ENCODE measurements at places on chromosomes 11 and 22.

GRCh38 chr22:21587803-21588611 lies 20.5 kb downstream of the UBE2L3 start:
- no peak for DNase-seq

DNA sequence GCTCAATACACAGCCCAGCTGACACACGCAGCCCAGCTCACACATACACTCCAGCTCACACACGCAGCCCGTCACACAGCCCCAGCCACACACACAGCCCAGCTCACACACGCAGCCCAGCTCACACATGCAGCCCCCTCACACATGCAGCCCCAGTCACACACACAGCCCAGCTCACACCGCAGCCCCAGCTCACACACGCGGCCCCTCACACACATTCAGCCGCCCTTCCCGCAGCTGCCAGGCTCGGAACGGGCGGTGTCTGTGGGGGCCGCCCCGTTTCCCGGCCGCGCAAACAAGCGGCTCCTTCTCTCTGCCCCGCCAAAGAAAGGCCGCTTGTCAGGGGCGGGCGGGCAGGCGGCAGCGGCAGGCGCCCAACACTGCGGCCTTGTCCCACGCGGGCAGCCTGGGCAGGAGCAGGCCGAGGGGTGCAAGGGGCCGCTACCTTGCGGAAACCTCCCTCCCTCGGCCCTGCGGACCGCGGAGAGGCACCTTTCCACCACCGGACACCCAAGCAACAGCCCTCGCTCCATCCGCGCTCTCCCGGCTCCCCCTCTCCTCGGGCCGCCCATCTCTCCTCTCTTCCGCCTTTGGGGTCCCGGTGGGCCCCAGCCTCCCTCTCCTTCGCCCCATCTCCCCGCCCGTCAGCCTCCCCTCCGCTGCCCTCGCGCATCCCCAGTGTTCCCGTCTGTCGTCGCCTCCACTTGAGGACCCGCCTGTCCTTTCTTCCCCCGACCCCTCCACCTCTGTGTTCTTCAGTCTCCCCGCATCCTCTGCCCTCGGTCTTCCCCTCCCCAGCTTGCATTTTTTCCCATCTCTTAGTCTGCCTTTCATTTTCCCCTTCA lies 2.2 kb downstream of the PHLDB1 start:
- no peak for DNase-seq

- DNase-seq = no peak
Observed at GRCh38 chr22:20267441-20268278, 458 bp downstream of the RTN4R start.

- no peak for DNase-seq
Observed at GRCh38 chr11:23976841-23977271, 520.0 kb upstream of the LUZP2 start.

DNA sequence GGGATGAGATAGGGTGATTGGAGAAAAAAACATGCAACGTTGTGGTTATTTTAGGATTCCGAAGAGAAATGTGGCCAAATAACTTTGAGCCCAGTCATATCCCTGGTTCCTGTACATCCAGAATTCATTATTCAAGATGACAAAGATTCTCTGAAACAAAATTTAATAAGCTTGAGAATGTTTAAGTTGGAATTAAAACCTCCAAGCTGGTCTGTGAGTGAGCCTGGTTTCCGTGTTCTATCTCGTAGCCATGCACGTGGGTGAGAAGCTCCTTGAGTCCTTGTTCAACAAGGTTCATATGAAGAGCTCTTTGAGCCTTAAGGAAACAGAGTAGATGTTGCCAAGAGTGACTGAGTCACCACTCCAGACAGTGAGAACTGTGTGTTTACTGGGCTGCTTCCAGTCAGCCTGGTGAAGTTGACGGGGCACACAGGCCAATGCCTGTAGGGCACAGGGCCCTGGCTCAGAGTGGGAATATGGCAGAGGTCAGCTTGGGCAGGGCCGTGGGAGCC lies 206.5 kb downstream of the NAV2 start:
- no peak for DNase-seq

GRCh38 chr11:115383431-115383830 lies 120.8 kb downstream of the CADM1 start:
- no peak for DNase-seq

DNA sequence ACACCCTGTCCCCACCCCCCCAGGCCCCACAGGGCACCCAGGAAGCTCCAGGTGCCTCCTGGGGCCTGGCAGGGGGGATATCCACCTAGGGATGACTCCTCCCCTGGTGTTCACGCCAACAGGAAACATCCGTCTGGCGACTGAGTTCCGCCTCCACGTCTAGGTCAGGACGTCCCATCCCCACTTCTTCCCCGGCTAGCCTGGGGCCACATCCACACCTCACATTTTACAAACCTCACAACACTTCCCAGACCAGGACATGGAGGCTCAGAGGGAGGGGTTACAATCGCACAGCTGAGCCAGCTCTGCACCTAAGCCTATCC lies 21.0 kb downstream of the MAFF start:
- no peak for DNase-seq

- no peak for DNase-seq
Observed at GRCh38 chr22:35995772-35996171, 32.9 kb downstream of the RBFOX2 start.

DNA sequence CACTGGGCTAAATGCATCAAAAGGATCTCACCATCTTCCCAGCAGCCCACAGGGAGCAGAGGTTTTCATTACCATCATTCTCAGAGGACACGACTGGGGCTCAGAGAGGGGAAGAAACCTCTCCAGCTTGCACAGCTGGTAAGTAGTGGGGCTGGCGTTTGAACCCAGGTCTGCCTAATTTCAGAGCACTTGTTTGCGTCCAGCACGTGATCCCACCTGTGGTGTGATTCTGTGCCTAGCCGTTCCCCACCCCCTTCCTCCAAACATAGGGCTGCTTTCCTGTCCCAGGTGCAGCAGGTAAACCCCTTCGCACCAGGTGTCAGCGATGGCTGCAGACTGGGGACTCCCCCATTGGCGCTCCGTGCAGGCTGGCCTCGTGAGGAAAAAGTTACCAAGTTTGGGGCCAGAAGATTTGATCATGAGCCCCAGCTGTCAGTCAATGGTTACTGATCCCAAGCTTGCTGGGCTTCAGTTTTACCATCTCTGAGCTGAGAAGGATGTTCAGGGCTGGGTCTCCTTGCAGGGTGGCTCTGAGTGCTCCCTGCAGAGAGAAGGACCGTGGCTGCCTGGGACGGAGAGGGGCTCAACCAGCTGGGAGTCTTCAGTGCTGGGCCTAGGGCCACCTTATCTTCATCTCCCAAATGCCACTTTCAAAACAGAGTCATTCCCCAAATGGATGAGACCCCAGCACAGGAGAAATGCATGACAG lies 445.6 kb downstream of the TBC1D22A start:
- DNase-seq = no peak
